Right ventricle myocardium inferior (tissue), 1 donor: ENCODE measurements at places on chromosomes 12 and 14. TPM values are rescaled to one million over a fixed set of nuclear protein-coding genes. Genes with fewer than 3 reads are reported as not detected.

KLHL33 gene
- total RNA-seq, result 0.62 TPM

GRCh38 chr14:38405851-38406635 lies 150.2 kb upstream of the CLEC14A start:
- no peak for DNase-seq

DNA sequence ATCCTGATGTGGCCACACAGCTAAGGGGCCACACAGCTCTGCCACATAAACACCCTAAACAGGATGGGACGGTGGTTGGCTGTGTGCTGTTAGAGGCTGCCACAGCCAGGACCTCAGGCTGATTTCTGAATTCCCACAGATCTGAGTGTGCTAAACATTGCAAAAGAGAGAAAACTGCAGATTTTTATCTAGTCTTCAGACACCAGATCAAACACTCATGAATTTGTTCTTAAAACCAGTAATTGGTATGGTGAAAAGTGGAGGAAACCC lies 190.7 kb downstream of the MON2 start:
- no peak for DNase-seq

DNA sequence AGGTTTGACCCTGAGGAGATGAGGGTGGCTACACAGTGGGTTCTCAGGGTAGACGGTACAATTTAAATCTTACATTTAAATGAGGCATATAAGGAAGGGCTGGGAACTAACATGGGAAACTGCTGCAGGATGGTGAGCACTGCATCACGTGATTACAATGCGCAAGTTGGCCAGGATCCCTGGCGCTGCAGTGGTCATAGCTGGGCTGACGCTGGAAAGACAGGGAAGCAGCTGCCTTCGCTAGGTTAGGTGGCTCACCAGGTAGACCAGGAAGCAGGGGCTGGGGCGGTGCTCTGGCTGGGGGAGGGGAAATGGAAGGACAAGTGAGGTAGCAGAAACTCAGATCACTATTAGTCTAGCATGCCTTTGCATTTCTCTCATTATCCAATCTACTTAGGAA lies 149.9 kb downstream of the FOXN3 start:
- DNase-seq, result no peak

- no peak for DNase-seq
These were observed 298.5 kb downstream of the NPAS3 start for GRCh38 chr14:33237115-33237740.

- no peak for DNase-seq
These were observed 56.4 kb downstream of the CMKLR1 start for GRCh38 chr12:108282676-108283075.

DNA sequence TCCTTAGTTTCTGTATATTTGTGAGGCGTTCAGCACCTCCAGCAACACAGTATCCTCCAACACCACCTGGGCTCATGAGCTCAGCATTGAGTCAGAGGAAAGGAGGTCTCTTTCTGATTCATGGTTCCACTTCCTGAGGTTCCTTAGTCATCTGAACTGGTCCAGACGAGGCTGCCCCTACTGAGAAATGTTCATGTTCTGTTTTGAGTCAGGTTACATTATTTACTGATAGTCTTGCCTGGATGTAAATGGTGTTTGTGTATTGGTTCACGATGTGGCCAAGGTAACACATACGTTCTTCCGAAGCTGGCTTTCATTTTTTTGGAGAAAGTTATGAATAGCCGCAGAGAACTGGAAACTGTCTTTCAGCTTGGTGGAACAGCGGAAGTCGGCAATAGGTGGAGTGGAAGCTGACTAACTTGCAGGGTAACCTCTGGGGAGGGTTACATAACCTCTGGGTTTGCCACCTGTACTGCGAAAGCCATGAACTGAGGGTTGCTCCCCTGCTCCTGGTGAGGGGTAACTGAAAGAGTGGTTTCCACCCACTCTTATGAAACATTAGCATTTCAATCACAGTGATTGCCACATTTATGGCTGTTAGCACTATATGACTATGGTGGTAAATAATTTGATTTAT lies 42.2 kb upstream of the MANSC4 start:
- no peak for DNase-seq

GRCh38 chr12:92080911-92081285 lies 64.7 kb downstream of the BTG1 start:
- DNase-seq, result no peak

- no peak for DNase-seq
These were observed 96.5 kb downstream of the KCNA5 start for GRCh38 chr12:5140190-5140589.

KLRK1 gene
- 1.2 TPM for total RNA-seq

GRCh38 chr12:92879698-92880322 lies 49.3 kb downstream of the EEA1 start:
- DNase-seq, result no peak

DNA sequence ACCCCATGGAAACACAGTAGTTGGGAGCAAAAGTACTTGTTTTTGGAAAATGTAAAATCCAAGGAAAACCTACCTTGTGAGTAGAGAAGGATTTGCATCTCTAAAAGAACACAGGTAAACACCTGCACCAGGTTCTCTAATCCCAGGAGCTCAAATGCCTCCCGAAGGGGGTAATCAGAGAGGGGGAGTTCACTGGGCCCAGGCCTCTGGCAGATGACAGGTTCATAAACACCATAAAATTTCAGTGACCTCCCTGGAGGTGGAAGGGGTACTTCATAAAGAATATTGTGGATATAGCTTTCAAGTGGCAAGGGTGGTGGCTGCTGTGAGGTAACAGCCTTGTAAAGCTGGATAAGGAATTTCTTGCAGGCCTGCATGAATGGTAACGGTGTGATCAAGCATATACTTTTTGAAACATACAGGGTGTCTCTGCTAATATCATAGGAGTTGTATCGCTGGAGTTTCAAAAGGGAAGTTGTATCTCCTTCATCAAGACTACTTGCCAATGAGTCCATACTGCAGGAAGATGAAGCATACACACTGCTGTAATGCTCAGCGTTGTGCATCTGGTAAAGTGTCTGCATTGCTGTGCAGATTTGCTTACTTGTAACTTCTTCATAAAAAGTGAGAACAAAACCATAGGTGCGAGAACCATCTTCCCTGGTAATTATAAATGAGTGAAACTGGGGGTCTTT lies 111.3 kb downstream of the DENND5B start:
- DNase-seq, result no peak

GRCh38 chr12:53082637-53083175 lies 3.5 kb upstream of the SPRYD3 start:
- DNase-seq, result no peak

- DNase-seq, result no peak
These were observed 19.4 kb downstream of the GRIN2B start for GRCh38 chr12:13961971-13962370.

- DNase-seq, result no peak
These were observed 110.2 kb downstream of the NEDD1 start for GRCh38 chr12:97017213-97017612.

SLC2A14 gene
- total RNA-seq, result not detected

DNA sequence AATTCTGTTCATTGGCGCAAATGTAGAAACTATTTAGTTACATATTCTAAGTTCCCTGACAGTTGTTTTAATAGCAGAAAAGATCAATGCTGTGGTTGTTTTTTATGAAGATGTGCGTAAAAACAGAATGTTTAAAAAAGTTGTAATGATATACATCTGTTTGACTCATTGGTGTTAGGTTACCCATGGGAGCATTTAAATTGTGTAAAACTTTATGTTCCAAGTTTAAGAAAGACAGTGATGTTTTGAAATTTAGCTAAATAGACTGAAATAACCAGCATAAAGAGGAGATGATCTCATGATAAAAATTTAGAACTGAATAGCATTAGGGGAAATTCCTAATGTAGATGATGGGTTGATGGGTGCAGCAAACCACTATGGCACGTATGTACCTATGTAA lies 3.6 kb downstream of the PELI2 start:
- DNase-seq, result no peak

MARCHF9 gene
- total RNA-seq, result 14.5 TPM

DNA sequence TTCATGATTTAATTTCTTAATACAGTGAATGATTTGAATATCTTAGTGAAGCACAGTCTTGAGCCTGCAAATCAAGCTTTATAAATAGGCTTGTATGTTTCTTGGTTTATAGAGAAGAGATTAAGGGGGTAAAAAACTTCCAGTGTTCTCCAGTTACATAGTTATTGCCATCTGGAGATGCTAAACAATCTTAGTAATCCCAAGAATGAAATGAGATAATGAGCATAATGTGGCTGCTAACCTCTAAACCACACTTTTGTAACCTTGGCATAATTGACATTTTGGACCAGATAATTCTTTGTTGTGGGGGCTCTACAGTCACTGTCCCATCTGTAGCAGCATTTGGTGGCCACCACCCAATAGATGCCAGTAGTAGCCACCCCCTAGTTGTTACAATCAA lies 316.8 kb downstream of the CCDC91 start:
- DNase-seq, result no peak

- DNase-seq, result no peak
These were observed 39.1 kb downstream of the ADCK1 start for GRCh38 chr14:77838831-77839511.

DHRS2 gene
- not detected for total RNA-seq

CCDC177 gene
- total RNA-seq, result not detected

PRH2 gene
- total RNA-seq, result not detected

DNA sequence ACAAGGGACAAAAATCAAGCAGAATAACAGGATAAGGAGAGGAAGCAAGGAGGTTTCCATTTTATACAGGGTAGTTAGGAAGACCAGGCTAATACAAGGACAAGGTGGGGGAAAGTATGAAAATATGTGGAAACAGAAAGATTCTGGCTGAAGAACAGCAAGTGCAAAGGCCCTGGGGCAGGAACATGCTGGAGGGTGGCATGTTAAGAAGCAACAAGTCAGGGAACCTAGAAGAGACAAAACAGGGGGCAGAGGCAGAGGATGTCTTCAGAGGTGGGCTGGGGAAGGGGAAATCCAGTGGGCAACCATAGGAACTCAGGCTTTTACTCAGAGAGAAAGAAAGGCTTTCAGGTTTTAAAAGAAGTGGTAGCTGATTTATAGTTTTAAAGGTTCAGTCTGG lies 54.8 kb downstream of the NT5DC3 start:
- no peak for DNase-seq

DNA sequence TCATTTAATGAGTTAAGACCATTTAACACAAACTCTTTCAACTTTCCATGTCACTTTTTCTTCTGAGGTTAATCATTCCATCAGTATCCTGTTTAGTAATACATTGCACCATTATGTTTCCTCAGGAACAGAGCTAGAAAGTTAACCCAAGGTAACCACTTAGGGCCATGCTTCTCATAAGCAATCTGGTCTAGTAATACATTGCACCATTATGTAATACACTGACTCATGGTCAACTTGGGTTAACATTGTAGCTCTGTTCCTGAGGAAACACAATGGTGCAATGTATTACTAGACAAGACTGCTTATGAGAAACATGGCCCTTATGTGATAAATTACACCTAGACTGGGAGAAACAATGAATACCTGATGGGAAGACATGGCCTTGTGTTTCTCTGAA lies 21.7 kb downstream of the ERH start:
- no peak for DNase-seq

GRCh38 chr12:26031318-26031717 lies 72.8 kb downstream of the RASSF8 start:
- DNase-seq, result no peak
